Heart right ventricle (tissue), 16 donors: ENCODE measurements at places on chromosomes 7 and 10. TPM values are rescaled to one million over a fixed set of nuclear protein-coding genes. Genes with fewer than 3 reads are reported as not detected.
A peak's percentile ranks its signal among the peaks of the same experiment; 100 is the strongest.

- peaks cover 1% of the 10 kb centered on the region for H3K4me1 ChIP-seq
- H3K36me3 ChIP-seq, result no peaks in the 10 kb centered on the region
- no peak overlapping the region for H3K4me3 ChIP-seq
Measured at GRCh38 chr10:110486680-110487410, 10.9 kb upstream of the DUSP5 start.

GRCh38 chr7:9709216-9709615, 1264.5 kb upstream of the PHF14 start:
- no peaks in the 10 kb centered on the region for H3K36me3 ChIP-seq
- H3K27ac ChIP-seq, result no peak overlapping the region
- no peaks in the 10 kb centered on the region for H3K27me3 ChIP-seq
- no peak for DNase-seq
- no peak overlapping the region for H3K4me3 ChIP-seq
- no peaks in the 10 kb centered on the region for H3K4me1 ChIP-seq

GRCh38 chr10:7667262-7668141, 736 bp upstream of the ITIH5 start:
- DNase-seq, result peak; percentile 24
- H3K4me3 ChIP-seq, result peak overlapping the region; percentile 22
- no peaks in the 10 kb centered on the region for H3K36me3 ChIP-seq
- H3K27me3 ChIP-seq, result peaks cover 77% of the 10 kb centered on the region

GRCh38 chr7:104951546-104951945, 62.5 kb upstream of the KMT2E start:
- no peak overlapping the region for H3K4me3 ChIP-seq
- H3K36me3 ChIP-seq, result no peaks in the 10 kb centered on the region
- peak; percentile 33 for DNase-seq
- no peak overlapping the region for H3K27ac ChIP-seq

- H3K36me3 ChIP-seq, result no peaks in the 10 kb centered on the region
- DNase-seq, result no peak
- no peak overlapping the region for H3K27ac ChIP-seq
- no peaks in the 10 kb centered on the region for H3K27me3 ChIP-seq
- no peak overlapping the region for H3K4me3 ChIP-seq
- no peaks in the 10 kb centered on the region for H3K4me1 ChIP-seq
Measured at GRCh38 chr7:118148930-118149329, 35.0 kb upstream of the LSM8 start.

DNA sequence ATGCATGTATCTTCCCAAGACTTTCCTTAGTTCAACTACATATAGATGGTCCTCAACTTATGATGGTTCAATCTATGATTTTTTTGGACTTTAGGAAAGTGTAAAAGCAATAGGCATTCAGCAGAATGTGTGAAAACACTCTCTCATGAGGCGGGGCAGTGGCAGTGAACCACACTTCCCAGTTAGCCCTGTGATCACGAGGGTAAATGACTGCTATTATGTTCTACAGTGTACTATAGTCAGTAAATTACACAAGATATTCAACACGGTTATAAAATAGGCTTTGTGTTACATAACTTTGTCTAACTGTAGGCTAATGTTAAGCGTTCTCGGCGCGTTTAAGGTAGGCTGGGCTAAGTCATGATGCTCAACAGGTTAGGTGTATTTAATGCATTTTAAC, 169.3 kb downstream of the AMPH start:
- no peaks in the 10 kb centered on the region for H3K27me3 ChIP-seq
- H3K36me3 ChIP-seq, result no peaks in the 10 kb centered on the region
- H3K27ac ChIP-seq, result no peak overlapping the region
- no peak overlapping the region for H3K4me3 ChIP-seq
- no peaks in the 10 kb centered on the region for H3K4me1 ChIP-seq

DNA sequence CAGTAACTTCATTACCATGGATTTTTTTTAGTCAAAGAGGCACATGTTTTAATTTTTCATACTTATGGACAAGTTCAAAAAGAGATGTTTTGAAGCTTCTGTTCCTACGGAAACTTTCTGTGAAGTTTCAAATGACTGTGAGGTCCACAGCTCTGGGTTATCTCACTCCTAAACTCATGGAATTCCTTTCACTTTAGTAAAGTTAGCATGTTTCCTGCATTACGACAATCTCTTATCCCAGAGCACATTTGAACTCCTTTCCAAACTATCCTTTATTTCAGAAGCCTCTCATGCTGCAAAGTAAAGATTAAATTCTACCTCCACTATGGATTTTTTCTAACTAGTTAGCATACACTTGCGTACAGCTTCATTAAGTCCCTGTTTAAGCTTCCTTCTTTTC, 15.3 kb upstream of the ADD3 start:
- H3K4me3 ChIP-seq, result no peak overlapping the region
- H3K27me3 ChIP-seq, result no peaks in the 10 kb centered on the region
- DNase-seq, result no peak
- no peak overlapping the region for H3K27ac ChIP-seq
- H3K4me1 ChIP-seq, result peaks cover 3% of the 10 kb centered on the region

GRCh38 chr7:111517549-111517951, 44.7 kb downstream of the IMMP2L start:
- H3K36me3 ChIP-seq, result no peaks in the 10 kb centered on the region
- no peak overlapping the region for H3K27ac ChIP-seq
- H3K4me1 ChIP-seq, result no peaks in the 10 kb centered on the region
- DNase-seq, result no peak
- H3K4me3 ChIP-seq, result no peak overlapping the region

DNA sequence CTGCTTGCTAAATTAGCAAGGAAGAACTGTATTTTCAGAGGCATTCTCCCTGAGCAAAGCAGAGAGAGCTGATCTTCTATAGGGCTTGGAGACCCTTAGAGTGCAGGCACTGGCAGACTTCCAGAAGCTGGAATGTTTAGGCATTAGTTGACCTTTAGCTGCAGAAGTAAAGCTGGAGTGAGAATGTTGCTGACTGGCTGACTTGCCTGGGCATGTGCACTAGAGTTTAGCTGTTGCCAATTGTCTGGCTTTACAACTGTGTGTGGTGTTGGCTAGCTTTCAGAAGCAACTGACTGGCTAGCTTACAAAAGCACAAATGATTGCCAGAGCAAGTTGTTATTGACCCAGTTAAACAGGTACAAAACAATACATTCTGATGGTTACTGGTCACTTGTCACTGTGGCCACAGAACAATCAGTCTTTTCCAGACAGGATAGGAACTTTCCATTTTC, 25.1 kb downstream of the FAM13C start:
- peak; percentile 52 for DNase-seq
- peak overlapping the region; percentile 65 for H3K27ac ChIP-seq
- no peak overlapping the region for H3K4me3 ChIP-seq
- H3K27me3 ChIP-seq, result no peaks in the 10 kb centered on the region
- H3K36me3 ChIP-seq, result no peaks in the 10 kb centered on the region

- DNase-seq, result peak; percentile 63
- H3K4me3 ChIP-seq, result no peak overlapping the region
- no peaks in the 10 kb centered on the region for H3K4me1 ChIP-seq
- H3K27ac ChIP-seq, result no peak overlapping the region
- no peaks in the 10 kb centered on the region for H3K27me3 ChIP-seq
- H3K36me3 ChIP-seq, result no peaks in the 10 kb centered on the region
Measured at GRCh38 chr7:149809215-149809614, 29.0 kb upstream of the ZNF862 start.

DNA sequence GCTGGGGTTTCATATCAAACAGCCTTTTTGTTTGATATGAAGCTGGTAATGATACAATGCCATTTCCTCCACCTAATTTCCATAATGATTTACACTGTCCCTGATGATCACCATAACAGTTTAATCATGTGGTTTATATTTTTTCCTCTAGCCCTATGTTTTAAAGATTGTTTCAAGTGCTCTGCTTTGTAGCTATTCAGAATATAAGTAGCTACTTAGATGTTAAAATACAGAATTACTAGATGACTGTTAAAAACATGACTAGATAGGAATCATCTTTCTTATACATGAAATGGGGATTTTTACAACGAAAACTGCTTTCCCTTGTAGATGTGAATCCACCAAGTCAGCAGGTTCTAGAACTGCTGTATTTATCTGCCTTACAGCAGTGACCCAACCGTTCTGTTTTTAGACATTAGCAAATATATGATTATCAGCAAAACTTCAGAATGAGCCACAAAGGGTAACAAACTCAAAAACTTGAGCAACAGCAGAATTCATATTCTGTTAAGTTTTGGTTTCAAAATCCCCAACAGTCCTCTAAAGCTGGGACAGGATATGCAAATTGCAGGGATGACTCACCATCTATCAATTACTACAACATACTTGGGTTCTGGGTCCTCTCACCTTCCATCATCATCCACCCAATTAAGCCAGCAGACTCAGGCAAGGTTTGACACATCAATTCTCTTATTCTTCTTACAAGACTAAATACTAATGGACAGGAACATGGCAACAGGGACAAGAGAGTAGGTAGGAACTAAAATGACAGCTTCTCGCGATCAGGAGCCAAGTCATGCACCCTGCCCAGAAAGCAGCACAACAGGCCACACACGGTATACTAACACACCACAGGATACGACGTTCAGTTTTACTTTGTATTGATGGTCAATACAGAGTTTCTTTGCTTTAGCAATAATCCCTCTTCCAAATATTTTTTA, 83.9 kb downstream of the PIP4K2A start:
- no peak overlapping the region for H3K4me3 ChIP-seq
- no peak for DNase-seq
- H3K36me3 ChIP-seq, result no peaks in the 10 kb centered on the region
- no peaks in the 10 kb centered on the region for H3K27me3 ChIP-seq

DNA sequence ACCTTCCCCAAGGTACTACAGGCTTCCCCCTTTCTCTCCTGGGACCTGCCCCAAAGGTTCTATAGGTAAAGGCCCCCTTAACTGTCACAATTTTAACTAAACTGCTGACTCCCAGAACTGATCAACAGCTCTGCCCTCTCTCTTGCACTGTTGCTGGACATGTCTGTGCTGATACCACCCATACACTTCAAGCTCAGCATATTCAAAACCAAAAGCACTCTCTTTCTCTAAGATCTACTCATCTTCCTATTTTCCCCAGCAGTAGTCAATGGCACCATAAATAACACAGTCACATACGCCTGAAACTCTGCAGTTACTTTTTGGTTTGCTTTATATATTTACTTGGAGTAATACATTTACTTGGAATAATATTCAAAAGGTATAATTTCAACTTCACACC, 12.3 kb downstream of the OSBPL3 start:
- DNase-seq, result no peak
- no peak overlapping the region for H3K4me3 ChIP-seq
- no peaks in the 10 kb centered on the region for H3K36me3 ChIP-seq
- H3K4me1 ChIP-seq, result no peaks in the 10 kb centered on the region
- no peak overlapping the region for H3K27ac ChIP-seq

- no peaks in the 10 kb centered on the region for H3K27me3 ChIP-seq
- DNase-seq, result peak; percentile 72
- no peak overlapping the region for H3K4me3 ChIP-seq
- H3K27ac ChIP-seq, result peak overlapping the region; percentile 47
Measured at GRCh38 chr7:137656227-137656849, 190.4 kb downstream of the DGKI start.

DNA sequence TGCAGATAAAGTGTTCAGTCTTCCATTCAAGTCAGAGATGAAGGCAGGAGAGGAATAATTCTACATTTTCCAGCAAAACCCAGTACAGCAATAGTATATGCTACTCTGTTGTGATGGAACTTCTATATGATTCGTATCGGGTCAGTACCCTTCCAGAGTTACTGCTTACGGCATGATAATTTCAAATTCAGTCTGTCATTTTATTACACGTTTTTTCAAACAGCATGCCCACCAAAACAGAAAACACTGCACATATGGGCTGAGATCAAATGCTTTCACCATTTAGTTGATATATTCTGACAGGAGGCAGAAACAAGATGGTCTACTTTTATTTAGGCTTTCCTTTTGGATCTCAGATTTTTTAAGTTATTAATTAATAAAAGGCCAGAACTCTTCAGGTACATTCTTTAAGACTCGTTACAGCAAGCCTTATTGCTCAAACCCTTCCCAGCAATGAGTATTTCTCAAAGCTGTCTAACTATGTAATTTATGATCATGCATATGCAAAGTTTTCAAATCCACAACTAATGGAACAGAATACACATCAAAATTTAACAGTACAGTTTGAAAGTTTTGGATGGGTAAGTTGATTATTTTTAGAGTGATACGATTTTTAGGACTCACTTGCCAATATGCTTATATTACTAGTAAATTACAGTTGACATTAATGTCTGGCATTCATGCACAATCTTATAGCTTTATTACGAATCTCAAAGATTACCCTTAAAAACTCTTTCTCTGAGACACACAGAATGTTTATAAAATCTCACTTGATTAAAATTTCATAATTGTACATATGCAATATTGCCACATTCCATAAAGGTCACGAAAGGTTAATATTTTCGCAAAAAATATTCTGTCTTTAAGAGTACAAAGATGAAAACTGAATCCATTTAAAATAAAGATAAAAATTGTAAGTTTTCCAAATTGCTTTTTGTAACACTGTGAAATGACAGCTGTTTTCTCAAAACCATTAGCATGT, 91.0 kb downstream of the ANK3 start:
- H3K36me3 ChIP-seq, result no peaks in the 10 kb centered on the region
- H3K27me3 ChIP-seq, result no peaks in the 10 kb centered on the region
- peak overlapping the region; percentile 85 for H3K27ac ChIP-seq
- DNase-seq, result no peak
- peak overlapping the region; percentile 57 for H3K4me3 ChIP-seq
- peaks cover 7% of the 10 kb centered on the region for H3K4me1 ChIP-seq

DNA sequence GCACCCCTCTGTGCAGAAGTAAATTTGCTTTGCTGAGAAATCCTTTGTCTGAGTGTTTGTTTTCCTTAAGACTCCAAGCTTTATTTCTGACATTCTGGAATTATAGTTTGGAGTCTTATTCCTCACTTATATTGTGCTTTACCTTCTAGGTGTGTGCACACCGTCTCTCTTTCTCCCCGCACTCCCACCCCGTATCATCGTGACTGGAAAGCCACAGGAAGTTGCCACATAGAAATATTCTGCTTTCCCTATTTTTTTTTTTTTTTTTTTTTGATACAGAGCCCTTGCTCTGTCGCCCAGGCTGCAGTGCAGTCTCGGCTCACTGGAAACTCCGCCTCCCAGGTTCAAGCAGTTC, 109.5 kb downstream of the PHF14 start:
- no peaks in the 10 kb centered on the region for H3K27me3 ChIP-seq
- H3K4me3 ChIP-seq, result no peak overlapping the region
- H3K4me1 ChIP-seq, result no peaks in the 10 kb centered on the region
- no peak for DNase-seq

- no peak overlapping the region for H3K27ac ChIP-seq
- no peak overlapping the region for H3K4me3 ChIP-seq
- DNase-seq, result no peak
- H3K36me3 ChIP-seq, result no peaks in the 10 kb centered on the region
- no peaks in the 10 kb centered on the region for H3K27me3 ChIP-seq
- no peaks in the 10 kb centered on the region for H3K4me1 ChIP-seq
Measured at GRCh38 chr7:140981951-140982350, 32.8 kb downstream of the MRPS33 start.

GRCh38 chr10:42734536-42734935, 48.1 kb upstream of the BMS1 start:
- no peak for DNase-seq
- H3K4me3 ChIP-seq, result no peak overlapping the region
- no peak overlapping the region for H3K27ac ChIP-seq
- H3K4me1 ChIP-seq, result no peaks in the 10 kb centered on the region
- H3K27me3 ChIP-seq, result peaks cover 28% of the 10 kb centered on the region

GRID1 gene
- total RNA-seq, result 2.2 TPM

ZFAND2A gene
- 5.5 TPM for total RNA-seq

VPS37D gene
- total RNA-seq, result 1.8 TPM

INSIG1 gene
- 10.1 TPM for total RNA-seq

HTRA1 gene
- 46.3 TPM for total RNA-seq

ASB10 gene
- total RNA-seq, result 19.1 TPM

AOAH gene
- total RNA-seq, result 2.8 TPM

CBLL1 gene
- 30.7 TPM for total RNA-seq

MPLKIP gene
- 17.8 TPM for total RNA-seq

RHOBTB1 gene
- 13.5 TPM for total RNA-seq
